Right cardiac atrium (tissue), 5 donors: ENCODE measurements at places on chromosomes 6 and 20. TPM values are rescaled to one million over a fixed set of nuclear protein-coding genes. Genes with fewer than 3 reads are reported as not detected.

DNA sequence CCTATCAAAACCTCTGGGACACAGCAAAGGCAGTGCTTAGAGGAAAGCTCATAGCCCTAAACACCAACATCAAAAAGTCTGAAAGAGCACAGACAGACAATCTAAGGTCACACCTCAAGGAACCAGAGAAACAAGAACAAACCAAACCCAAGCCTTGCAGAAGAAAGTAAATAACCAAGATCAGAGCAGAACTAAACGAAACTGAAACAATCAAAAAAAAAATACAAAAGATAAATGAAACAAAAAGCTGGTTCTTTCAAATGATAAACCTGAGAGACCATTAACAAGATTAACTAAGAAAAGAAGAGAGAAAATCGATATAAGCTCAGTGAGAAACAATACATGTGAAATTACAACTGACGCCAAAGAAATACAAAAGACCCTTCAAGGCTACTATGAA, 34.8 kb upstream of the RUNX2 start:
- DNase-seq = no peak

GRCh38 chr20:9285617-9286016, 216.7 kb downstream of the PLCB4 start:
- DNase-seq = no peak

DNA sequence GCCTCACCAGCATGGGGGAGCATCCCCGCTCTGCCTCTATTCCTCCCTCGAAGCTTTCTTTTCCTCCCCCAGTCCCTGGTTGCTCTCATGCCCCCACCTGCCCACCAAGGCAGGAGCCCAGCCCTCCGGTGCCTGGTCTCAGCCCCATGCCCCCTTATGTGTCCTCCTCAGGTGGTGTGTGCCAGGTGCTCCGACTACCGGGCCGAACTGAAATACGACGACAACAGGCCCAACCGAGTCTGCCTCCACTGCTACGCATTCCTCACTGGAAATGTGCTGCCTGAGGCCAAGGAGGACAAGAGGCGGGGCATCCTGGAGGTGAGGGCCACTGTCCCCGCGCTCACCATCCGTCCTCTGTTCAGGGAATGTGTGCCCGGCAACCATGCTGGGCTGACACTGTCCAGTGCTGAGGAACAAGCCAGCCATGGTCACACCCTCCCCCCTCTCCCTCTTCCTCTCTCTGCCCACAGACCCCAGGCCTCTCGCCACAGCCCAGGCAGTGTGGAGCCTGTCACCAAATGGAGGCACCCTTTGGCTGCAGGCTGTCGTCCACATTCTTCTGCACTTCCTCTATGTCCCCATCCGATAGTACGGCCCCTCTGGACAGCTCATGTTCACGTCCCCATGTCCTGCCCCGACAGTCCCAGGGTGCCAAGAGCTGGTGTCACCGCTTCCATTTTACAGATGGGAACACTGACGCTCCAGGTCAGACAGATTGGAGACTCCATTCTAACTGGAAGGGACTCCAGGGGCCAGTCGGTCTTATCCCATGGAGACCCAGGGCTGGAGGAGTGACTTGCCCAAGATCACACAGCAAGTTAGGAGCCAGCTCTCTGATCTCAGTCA, 20.4 kb downstream of the FGD2 start:
- peak; percentile 33 for DNase-seq

GRCh38 chr6:69918813-69919475, 52.6 kb downstream of the COL19A1 start:
- DNase-seq = no peak

DNA sequence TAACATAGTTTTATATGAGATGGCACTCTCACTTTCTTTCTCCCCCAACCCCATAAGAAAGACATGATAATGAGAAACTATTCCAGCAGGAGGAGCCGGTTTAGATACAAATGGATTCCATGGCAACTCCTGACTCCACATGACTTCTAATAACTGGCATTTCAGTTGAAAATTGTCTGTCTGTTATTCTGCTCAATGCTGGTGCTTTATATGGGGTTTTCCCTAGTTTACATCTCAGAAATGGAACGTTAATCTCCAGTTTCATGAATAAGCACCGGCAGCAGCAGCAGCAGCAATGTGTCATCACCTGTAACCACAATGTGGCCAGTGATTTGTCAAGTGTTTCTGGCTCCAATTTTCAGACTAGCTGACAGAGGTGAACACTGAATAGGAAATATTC, 8.0 kb upstream of the SIM1 start:
- DNase-seq = no peak

- DNase-seq = no peak
These were observed 38.9 kb downstream of the BMP5 start for GRCh38 chr6:55836481-55836880.

DNA sequence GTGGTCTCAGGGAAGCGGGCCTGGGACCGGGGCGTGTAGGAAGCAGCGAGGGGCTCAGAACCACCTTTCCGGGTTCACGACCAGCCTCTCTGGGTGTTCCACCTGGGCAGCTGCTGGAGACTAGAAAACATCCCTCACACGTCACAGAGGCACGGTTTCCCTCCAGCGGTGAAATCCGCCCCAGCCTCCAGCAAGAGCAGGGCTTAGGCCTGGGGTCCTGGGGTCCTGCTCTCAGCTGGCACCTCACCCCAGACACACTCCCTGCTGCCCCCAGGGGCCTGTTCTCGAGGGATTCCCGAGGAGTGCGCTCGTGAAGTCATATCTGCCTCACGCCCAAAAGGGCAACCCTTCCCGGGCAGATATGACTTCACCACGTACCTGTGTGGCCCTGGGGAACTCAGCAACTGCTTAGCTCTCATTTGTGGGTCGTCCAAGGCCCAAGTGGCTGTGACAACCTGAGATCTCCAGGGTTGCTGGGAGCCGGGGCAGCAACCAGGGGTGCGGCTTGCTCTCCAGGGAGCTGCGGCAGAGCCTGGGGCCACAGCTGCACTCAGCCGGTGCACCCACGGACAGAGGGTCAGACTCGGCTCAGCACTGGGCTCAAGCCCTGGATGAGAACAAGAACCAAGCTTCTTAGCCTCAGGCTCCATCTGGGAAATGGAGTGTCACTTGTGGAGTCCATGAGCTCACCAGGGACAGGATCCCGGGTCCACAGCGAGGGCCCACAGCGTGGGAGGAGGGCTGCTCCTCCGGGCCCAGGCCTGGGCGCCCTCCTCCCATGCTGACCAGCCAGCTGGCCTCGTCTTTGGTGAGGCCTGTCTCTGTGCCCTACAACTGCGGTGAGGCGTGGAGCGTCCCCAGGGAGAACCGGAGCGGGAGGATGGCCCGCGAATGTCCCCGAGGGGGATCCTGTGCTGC, 661 bp downstream of the FNDC11 start:
- DNase-seq = no peak

GRCh38 chr6:118645395-118645794, 6.0 kb downstream of the CEP85L start:
- DNase-seq = no peak

- DNase-seq = no peak
These were observed 41.7 kb downstream of the PTCHD4 start for GRCh38 chr6:48069280-48069679.

DNA sequence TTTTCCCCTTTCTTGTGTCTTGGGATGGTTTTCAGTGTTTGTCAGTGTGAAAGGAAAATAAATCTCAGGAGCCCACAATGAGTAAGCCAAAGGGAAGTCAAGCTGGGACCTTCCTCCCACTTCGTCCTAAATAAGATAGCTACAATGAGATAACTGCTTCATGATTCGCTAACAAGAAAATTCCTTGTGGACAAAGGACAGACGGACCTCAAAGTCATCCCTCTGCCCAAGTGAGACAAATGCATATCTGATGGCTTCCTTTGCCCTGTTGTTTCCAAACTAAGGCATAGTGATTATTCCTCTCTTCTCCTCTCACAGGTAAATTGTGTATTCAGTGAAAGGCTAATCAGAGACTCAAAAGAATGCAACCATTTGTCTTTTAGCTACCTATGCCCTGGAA, 26.1 kb upstream of the ADTRP start:
- no peak for DNase-seq

DNA sequence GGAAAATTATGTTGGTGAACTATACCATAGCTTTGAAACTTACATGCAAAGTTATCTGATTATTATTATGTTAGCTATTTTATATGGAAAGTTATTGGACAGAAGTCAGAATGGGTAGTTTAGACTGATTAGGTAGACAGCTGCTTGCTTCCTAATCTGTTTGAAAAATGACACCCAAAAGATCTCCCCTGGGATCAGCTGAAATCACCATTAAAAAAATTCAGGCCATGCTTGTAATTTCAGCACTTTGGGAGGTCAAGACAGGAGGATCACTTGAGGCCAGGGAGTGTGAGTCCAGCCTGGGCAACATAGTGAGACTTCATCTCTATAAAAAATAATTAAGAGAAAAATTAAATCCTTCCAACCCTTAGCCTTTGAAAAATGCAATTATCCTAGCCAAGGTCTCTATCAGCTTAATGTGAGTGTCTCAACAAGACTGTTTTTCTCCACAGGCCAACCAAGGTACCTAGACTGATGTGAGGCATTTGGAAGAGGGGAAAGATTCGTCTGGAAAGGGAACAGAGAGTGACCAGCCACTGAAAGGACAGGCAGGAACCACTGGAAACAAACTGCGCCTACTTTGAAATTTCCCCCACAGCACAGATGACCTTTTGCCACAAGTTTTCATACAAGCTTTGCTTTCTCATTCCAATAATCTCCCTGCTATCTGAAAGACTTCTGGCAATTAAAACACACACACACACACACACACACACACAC, 232.3 kb downstream of the GMPR start:
- DNase-seq = no peak

GRCh38 chr6:97294451-97294850, 11.4 kb upstream of the MMS22L start:
- DNase-seq = no peak

DNA sequence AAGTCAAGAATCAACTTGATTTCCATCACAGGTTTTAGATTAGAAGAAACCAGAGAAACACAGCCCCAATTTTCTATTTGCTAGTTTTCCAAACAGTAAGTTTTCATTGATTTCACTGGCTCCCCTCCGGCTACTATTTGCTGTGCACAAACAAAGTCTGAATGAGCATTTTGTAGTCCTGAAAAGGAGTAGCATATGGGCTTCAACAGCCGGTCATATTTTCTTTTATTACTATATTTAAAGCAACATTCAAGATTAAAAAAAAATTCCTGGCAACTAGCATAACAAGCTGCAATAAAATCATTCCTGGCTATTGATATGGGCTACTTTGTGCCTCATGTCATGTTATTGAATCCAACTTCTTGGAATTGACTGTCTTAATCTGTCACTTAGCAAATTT, 48.3 kb downstream of the CARMIL1 start:
- no peak for DNase-seq

DNA sequence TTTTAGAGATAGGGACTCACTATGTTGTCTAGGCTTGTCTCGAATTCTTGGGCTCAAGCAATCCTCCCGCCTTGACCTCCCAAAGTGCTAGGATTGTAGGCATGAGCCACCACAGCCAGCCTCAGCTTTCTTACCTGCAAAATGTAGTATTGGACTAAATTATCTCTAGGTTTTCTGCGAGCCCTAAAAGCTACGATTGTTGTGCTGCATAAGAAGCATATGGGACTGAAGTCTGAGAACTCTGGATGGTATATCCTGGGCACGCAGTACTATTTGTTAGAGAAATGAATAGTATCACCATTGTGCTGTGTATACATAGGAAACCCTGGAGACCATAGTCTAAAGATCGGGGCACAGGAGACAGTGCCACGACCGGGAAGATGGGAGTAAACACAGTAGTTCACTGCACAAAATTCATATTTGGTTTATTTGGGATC, 60.1 kb downstream of the RPRD1B start:
- DNase-seq = no peak

GRCh38 chr20:35743693-35744491, 1.8 kb upstream of the RBM39 start:
- no peak for DNase-seq

DNA sequence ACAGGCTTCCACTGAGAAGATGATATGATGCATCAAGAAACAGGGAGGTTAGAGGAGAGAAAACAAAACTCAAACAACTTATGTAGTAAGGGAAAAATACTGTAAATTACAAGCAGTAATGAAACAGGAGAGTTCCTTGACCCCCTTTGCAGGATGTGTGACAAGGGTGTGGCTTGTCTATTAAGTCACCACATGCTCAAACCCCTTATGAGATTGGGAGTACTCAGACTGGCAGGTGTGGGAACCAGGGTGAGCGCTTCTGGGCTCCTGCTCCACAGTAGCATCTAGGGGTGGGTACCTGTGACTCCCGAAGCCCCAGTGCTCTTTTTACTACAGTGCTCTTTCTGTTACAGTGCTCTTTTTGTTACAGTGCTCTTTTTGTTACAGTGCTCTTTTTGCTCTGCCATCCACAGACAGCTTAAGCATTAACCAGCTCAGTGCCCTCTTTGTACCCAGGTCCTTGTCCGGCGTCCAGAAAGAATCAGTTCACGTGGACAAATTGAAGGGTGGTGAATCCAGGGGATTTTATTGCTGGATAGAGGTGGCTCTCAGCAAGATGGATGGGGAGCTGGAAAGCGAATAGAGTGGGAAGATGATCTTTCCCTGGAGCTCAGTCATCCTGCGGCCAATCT, 28.7 kb downstream of the OLIG3 start:
- no peak for DNase-seq

DNA sequence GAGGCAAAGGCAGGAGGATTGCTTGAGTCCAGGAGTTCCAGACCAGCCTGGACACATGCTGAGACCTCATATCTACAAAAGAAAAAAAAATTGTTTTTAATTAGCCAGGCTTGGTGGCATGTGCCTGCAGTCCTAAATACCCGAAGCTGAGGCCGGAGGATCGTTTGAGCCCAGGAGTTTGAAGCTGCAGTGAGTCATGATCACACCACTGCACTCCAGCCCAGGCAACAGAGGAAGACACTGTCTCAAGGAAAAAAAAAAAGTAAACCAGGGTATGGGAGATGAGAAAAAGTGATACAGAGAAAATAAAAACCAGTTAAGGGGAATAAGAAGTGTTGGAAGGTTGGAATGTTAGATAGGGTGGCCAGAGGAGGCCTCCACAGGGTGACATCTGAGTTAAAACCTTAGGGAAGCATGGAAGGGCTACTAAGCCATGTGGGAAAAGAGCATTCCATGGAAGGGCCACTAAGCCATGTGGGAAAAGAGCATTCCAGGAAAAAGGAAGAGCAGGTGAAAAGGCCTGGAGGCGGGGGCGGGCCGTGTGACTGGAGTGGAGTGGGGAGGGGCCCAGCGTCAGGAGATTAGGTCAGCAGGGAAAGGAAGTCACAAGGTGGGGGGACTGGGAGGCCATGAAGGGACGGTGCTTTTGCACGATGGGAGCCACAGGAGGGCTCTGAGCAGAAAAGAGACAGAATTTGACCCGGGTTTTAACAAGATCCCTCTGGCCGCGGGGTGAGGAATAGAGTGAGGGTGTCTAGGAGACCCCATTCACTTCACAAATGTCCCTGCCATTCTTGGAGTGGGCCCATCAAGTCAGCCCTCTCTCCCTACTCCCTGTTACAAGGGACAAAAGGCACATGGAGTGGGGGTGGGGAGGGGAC, 18.3 kb downstream of the CPNE5 start:
- no peak for DNase-seq

The ADGRF4 gene
- 0.85 TPM for total RNA-seq

The TRIM40 gene
- not detected for total RNA-seq

The BPIFB1 gene
- total RNA-seq = not detected

The ENPP3 gene
- total RNA-seq = 0.40 TPM

The SIRPB2 gene
- total RNA-seq = 5.4 TPM

The TXLNB gene
- 136 TPM for total RNA-seq

The PARD6B gene
- total RNA-seq = 2.5 TPM

The TRIM31 gene
- not detected for total RNA-seq

The SLC32A1 gene
- total RNA-seq = not detected

The RIN2 gene
- total RNA-seq = 47.8 TPM
